ENCODE measurements at places on chromosomes 3 and 15.

- DNase-seq, result no peak
Measured at GRCh38 chr3:178075344-178075743, 460.9 kb upstream of the KCNMB2 start.

DNA sequence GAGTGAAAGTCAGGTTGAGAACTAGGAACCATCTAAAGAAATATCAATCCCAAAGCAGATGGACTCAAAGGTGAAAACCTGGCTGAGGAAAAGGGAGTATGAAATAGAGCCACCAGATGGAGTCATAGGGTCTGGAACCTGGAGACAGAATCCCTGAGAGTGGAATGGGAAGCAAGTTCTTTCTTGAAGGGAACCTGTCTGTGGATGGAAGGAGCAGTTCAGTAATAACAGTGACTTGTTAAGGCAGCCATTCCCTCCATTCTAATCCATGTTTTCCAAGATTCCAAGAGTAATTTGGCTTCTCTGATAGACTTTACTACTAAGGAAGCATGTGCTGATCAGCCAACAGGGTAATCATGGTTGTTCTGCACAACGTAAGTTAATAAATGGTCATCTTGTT, 22.5 kb upstream of the AQP9 start:
- no peak for DNase-seq

DNA sequence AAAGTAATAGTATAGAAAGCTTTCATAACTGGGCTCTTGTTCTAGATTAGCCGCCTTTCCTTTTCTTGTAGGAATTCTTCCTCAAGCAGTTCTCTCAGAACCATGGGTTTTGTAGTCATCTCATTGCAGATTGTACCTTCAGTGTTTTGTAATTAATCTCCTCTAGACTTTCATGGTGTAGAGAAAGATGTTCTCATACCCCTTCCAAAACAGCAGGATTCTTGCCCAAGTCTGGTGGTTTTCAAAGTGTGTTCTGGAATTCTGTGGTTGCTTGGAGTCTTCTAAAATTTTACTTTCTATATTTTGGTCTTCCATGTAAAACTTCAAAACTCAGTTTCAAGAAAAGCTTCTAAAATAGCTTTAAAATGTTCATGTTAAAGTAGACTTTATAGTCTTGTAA, 293.8 kb downstream of the PTPRG start:
- DNase-seq, result no peak

DNA sequence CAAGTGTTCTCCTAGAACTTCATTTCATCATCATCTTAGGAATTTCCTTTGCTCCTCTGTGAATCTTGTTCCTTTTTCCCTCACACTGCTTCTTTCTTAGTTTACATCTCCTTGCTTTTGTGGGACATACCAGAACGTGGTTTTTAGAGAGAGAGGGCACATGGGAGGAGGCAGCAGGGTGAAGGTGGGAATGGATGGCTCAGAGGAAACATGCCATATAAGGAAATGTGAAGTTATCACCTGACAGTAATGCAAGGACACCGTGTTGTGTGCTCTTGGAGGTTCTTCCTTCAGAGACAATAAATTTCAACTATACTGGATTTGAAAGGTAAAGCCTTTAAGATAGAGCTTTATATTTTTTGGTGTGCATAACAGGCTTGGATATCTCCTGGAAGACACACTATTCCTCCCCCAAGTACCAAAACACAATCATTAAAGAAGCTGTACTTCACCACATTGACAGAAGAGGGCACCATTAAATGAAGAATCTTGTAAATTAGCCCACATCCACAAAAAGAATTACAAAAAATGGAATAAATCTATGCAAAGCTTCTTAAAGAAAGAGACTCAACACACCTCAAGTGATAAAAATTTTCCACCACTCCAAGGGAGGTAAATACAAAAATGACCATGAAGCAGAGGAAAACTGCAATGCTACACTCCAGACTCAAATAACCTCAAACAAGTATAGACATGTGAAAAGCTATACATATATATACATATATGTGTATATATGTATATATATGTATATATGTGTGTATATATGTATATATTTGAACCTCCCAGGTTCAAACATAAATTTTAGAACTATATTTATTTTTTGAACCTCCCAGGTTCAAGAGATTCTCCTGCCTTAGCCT, 26.1 kb downstream of the RPL39L start:
- DNase-seq, result no peak

DNA sequence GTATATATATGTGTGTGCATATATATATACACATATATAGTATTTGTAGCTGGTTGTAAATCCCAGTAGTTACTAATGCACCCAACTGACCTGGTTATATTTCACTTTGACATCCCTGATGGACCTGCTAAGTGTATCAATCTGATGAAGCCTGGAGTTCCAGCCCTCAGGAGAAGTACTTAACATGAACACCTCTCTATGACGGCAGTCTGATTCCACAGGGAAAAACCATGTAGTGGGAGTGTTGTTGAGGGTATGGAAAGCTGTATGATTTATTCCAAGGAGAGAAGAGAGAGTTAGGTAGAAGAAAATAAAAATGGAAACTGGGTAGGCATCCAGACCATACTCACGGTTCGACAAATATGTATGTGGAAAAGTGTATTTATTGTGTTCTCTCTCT, 531.2 kb upstream of the SEMA6D start:
- no peak for DNase-seq

GRCh38 chr15:38068626-38069391, 134.4 kb downstream of the TMCO5A start:
- DNase-seq, result no peak

DNA sequence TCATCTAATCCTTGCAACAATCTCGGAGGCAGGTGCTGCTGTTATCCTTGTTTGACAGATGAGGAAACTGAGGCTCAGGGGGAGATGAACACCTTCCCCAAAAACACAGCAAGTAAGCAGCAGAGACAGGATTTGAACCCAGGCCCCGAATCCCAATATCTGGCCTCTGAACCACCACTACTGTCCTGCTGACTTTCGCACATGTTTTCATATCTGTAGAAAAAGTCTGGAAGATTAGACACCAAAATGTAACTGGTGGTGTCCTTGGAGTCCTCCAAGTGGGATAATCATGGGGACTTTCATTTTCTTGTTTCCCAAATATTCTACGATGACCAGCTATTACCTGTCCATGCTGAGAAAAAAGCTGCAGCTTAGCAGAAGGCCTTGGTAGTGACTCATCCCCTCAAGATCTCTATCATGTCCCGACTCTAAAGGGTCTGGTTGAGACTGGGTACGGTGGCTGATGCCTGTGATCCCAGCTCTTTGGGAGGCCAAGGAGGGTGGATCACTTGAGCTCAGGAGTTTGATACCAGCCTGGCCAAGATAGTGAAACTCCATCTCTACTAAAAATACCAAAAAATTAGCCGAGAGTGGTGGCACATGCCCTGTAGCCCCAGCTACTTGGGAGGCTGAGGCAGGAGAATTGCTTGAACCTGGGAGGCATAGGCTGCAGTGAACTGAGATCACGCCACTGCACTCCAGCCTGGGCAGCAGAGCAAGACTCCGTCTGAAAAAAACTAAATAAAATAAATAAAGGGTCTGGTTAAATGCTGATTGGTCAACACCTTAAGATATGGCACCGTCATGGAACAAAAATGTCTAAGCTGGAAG, 8.6 kb downstream of the IRAK2 start:
- DNase-seq, result no peak

GRCh38 chr15:37199545-37199944, 99.2 kb upstream of the MEIS2 start:
- DNase-seq, result no peak

- no peak for DNase-seq
Measured at GRCh38 chr15:31399544-31400171, 73.0 kb downstream of the KLF13 start.

DNA sequence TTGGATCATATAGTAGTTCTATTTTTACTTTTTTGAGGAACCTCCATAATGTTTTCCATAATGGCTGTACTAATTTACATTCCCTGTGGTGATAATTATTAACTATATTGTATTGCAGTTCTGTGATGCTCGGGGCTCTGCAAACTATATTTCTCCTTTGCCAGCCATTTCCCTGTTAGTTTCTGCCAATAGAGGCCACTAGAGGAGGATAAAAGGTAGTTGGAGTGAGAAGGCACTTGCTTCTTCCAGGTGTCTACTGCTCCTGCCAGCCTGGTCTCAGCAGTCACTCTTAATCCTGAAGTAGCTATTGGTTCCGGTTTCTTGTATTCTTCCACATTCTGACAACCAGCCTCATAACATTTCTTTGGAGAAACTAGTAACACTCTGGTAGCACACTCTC, 233.9 kb upstream of the GBE1 start:
- no peak for DNase-seq

DNA sequence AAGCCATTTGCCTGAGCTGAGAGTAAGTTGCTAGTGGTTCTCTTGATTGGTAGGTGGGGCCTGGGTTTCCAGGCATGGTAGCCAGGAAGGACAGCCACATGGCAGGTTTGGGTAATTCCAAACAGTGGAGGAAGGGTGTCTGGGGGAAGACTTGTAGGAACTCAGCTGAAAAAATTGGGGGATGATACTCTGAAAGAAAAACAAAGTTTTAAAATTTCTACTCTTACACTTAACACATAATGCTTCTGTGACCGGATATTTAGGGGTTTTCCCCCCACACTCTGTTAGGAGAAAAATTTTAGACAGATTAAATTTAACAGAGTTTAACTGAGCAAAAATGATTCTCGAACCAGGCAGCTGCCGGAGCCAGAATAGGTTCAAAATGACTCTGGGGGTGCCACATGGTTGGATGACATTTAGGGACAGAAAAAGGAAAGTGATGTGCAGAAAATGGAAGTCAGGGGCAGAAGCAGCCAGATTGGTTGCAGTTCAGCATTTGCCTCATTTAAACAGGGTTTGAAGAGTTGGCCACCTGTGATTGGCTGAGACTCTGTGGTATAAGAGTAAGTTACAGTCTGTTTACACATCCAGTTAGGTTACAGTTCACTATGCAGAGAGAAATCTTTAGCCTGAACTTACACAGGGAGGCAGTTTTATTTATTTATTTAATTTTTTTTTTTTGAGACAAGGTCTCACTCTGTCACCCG, 8.1 kb downstream of the B2M start:
- DNase-seq, result no peak

GRCh38 chr15:27067175-27067574, 96.2 kb downstream of the GABRG3 start:
- no peak for DNase-seq

DNA sequence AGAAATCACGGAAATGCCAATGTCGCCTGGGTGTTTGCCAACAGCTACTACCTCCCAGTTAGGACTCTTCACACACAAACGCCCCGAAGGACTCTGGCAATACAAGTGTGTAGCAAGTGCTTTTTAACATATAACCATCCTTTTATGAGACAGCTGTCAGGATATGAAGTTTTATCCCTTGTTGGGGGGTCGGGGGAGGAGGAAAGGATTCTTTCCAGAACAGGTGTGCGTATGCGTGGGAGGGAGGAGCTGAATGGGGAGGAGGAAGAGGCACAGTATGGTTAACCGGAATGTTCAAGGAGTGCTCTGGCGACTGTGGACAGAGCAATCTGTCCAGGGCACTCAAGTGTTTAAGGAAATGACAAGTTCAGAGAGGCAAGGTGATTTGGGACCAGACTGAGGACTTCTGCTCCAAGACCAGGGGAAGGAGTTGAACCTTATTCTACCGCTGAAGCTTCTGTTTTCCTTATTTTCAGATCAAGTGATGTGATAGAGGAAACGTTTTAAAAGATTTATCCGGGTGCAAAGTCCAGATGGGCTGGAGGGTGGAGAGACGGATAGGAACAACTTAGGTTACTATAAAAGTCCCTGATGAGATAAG, 1.3 kb downstream of the TSPAN3 start:
- DNase-seq, result no peak

- no peak for DNase-seq
Measured at GRCh38 chr15:51353976-51354375, 12.5 kb downstream of the GLDN start.

GRCh38 chr15:59189241-59189640, 17.4 kb upstream of the LDHAL6B start:
- DNase-seq, result no peak

DNA sequence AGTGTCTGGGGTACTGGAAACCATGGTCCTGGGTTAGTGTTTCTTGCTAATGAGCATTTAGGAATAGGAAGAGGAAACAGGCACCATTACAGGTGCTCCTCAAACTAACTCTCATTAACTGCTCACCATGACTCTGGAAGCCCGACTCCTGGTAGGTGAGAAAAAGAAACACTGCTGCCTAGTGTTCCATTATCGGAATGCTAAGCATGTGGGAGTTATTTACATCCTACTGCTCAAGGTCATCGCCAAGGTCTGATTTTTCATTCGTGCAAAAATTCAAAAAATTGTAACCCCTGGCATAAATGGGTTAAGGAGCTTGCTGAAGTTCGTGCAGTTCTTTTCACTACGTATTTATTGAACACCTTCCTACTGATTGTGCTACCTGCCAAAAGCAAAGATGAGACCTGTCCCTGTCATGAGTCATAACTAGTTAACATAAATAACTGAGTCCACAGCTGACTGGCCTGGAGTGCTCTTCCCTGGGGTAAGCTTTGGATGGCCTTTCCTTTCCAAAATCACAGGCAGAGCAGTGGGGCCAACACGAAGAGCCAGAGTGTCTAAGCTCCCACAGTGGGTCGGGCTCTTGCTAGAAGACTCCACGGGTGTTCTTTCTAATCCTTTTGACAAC, 22.7 kb upstream of the PAQR5 start:
- no peak for DNase-seq

GRCh38 chr3:112974178-112974517, 755 bp downstream of the CD200R1 start:
- no peak for DNase-seq

DNA sequence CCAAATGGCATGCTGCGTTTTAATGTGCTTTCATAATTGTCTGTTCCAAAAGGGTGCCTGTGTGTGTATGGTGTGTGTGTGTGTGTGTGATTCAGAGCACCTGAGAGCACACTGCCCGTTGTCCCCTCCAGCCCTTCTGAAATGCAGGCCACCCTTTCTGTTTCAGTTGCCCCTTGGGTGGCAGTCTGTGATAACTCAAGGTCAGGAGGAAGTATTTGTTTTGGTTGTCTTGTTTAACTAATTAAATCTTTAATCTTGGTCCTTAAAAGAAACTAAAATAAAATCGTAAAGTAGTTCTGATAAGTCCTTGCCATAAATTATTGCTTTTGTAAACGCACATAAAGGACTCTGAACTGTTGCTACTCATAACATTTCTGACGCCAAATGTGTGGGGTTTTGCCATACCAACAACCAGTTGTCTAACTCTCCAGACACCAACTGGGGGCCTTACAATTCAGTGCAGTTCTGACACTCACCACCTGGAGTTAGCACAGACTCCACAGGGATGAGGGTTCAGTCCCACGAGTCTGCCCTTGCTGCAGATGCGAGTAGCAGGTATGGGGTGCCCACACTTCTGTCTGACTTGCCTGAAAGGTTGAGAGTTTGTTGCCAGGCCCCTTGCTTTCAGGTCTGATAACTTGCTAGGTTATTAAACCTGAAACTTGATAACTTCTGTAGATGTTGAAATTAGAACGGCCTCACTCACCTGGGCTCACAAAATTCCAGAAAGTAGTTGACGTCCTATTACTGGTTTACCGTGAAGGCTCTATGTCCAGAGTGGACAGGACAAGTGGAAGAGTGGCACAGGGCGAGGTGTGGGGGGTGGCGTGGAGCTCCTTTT, 157.3 kb downstream of the IGF1R start:
- no peak for DNase-seq

GRCh38 chr3:99902091-99902490, 84.4 kb downstream of the CMSS1 start:
- DNase-seq, result no peak
